Activated T-helper 1 cell treated with anti-CD3 and anti-CD28 coated beads, Interleukin-2, amount 50 U/mL, for 16 hours (primary cell): ENCODE measurements at places on chromosomes 1 and 21.

DNA sequence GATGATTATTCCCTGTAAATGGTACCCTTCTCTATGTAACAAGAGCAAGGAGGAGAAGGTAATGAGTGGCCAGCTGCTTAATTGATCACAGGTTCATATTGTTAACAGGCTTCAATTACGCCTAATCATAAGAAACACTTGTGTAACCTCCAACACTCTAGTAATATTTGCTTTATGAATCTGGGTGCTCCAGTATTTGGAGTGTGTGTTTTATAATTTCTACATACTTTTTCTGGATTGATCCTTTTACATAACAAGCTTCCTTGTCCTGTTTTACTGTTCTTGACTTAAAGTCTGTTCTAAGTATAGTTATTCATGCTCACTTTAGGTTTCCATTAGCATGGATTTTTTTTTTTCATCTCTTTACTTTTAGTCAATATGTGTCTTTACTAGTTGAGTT is 984.2 kb downstream of the AMY1C start:
- no peak for DNase-seq

GRCh38 chr1:6131561-6131960 is 48.6 kb downstream of the CHD5 start:
- no peak for DNase-seq

GRCh38 chr1:91876781-91877573 is 9.0 kb downstream of the TGFBR3 start:
- no peak for DNase-seq

DNA sequence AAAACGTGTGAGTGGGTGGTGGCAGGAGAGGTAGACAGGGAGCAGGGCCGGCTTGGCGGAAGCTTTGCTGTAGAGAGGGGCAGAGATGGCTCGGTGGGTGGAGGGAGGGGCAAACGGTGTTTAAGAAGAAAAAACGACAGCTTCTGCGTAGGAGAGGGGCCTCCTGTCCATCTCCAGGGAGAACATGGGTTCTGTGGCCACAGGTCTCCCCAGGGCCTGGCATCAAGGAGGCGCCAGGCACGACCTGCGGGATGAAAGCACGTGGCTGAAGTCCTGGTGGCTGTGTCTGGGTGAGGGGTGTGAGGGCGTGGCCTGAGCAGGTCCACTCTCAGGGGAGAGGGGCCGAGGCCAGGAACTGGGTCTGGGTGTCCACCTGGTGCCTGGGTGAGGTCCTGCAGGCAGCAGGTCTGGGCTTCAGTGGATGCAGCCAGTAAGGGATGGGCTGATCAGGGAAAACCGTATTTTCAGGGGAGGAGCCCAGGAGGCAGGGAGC is 940 bp upstream of the PRKCZ start:
- DNase-seq = no peak

DNA sequence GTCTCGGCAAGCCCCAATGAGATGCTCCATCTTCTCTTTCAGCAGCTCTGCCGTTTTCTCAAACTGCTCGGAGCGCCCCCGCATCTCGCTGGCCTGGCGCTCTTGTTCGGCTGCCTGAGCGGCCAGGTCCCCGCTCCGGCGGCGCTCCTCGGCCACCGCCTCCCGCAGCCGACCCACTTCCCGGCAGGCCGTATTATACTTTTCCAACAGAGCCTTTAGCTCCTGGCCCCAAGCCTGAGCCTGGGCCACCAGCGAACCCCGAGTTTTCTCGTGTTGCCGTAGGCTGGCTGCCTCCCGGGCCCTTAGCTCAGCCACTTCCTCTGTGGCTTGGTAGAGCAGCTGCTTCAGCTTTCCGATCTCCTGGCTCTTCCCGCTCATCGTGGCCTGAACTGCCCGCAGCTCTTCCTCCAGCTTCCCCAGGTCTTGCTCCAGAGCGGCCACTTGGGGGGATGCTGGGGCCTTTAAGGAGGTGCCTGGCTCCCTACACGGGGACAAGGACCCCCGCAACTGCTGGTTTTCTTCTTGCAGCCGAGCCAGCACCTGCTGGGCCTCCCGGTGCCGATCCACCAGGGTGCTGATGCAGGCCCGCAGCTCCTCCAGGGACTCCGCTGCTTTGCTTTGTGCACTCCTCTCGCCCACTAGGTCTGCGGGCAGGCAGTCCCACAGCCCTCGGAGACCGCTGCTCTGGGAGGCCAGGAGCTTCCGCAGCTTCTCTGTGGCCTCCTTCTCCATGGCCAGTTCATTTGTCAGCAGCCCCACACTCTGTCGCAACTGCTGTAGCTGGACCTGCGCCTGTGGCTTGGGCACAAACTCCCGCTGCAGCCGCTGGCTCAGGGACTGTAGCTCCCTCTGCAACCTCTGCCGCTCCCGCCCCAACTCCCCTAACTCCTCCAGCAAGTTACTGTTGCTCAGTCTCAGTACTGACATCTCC is 13.4 kb upstream of the PIAS3 start:
- DNase-seq = no peak

DNA sequence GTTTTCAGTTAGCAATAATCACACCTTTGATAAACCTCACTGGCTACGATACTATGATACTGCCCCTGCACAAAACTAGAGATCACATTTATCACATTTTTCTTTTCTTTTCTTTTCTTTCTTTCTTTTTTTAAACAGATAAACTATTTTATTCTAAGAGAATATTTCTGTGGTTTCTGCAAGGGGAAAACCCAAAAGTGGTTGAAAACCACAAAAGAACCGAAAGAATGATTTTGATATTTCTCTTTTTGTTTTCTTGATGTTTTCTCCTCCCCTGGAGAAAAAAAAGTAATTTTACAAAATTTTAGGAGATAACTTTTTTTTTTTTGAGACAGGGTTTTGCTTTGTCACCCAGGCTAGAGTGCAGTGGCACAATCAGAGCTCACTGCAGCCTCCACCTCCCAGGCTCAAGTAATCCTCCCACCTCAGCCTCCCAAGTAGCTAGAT is 18.4 kb upstream of the FRRS1 start:
- DNase-seq = no peak

DNA sequence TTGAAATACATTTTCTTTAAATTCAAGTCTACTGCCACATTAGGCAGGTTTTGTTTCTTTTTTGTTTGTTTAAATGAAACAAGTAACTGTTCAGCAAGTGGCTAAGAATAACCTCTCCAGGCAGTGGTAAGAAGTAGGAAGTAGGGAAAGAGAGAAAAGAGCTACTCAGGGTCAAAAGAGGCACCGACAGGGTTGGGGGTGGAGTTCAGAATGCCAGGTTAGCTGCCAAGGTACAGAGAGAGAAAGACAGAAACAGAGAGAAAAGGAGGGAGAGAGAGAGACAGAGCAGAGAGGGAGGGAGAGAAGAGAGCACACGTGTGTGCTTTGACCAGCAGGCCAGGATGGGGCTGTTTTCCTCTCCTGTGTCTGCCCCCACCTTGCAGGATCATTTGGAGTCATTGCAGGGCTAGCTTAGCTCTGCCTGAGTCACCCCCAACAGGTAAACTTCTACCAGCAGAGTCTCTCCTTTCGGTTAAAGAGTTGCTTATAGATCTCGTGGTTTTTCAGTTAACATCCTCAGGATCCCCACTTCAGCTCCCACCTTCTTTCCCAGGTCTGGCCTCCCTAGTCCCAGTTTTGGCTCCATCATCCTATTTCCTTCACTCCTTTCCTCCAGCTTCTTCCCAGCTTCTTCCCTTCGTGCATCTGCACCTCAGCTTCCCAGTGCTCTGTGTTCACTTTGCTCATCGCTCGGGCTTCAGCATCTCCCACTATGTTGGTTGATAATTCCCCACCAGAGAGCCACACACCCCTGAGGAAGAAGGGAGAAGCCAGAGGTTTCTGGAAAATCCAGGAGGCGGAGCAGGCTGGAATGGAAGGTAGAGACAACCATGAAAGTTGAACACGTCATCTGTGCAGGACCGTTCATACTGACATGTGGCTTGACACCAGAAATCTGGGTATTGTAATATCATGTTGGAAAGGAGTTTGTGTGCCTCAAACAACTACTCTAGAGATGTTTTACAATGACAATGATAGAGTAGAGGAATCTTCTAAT is 21.8 kb upstream of the RAB4A start:
- DNase-seq = no peak

DNA sequence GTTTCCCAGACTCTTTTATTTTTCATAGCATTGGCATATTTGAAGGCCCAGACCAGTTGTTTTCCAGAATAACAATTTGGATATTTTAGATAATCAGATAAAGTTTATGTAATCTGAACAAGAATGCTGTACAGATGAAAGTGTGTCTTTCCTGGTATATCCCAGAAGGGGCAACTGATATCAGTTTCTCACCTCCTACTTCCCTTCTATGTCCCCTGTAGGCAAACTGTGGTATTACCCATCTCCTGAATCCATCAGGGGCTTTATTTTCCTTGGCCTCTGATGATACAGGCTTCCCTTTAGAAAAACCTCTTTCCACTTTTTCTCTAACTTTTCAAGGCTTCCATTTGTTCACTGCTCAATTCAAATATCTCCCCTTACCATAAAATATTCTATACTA is 87.5 kb upstream of the RGS1 start:
- no peak for DNase-seq
